Activated CD4-positive, alpha-beta T cell treated with anti-CD3 and anti-CD28 coated beads for 36 hours (primary cell): ENCODE measurements at places on chromosomes 6 and 20.

DNA sequence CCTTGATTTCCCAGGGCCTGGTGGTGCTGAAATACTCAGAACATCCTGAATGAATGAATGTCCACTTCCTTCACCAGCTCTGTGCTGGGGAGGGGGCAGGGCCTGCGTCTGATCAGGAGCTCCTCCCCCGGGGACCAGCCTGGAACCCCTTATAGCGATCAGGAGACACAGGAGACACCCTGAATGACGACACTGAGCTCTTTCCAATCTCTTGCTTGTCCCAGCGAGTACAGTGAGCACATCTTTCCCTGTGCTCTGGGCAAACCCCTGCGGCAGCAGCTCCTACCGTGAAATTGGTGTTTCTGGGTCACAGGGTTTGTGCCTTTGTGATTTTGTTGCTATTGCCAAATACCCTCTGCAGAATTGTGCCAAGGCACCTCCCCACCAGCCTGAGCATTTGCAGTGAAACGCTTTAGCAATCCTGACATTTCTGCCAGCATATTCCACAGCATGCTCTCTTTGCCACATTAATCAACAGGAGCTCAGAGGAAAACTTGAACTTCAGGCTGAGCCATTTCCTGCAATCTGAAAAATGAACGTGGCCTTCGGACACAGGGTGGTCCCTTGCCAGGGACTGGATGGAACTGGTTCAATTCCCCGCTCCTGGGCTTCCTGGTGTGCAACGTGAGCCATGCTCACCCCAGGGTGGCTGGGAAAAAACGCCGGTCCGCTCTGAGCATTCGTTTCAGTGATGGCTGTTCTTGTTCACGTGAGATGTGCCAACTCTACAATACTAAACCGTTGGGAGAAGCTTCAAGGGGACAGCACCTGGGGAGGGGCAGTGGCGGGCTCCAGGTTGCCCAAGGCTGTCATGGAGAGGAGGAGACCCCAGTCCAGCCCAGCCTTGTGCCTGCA lies 23.1 kb upstream of the MRGBP start:
- DNase-seq, result no peak

- no peak for DNase-seq
These were observed 234.6 kb upstream of the ID4 start for GRCh38 chr6:19602434-19603013.

DNA sequence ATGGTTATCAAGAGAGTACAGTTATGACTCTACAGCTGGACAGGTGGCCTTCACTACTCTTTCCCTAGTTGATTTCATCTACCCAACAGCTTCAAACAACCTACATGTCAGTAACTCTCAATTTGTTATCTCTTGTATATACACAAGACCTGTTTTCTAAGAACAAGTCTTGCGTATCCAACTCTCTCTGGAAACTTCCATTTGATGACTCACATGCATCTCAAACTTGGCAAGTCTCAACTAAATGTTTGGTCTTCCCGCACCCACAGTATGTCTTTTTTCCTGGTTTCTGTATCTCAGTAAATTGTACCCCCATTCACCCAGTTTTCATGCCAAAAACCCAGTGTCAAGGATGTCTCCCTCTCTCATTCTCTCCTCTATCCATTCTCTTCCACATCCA lies 97.7 kb downstream of the BTBD9 start:
- no peak for DNase-seq

DNA sequence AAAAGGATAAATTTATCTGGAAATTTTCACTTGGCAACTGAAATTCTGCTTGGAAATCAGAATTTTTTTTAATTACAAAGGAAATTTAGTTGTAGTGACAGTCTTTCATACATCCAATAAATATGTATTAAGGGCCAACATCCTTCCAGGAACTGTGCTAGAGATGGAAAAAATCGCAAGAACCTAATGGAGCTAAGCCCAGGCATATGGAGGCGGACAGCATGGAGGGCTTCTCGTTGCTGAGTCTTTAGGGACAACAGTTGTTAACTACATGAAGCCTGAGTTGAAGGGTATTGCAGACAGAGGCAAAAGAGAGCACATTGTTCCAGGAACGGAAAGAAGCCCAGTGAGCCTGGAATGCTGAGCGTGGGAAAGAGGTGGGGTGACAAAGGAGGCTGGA lies 208.9 kb downstream of the IBTK start:
- no peak for DNase-seq

GRCh38 chr6:127851197-127851596 lies 49.7 kb downstream of the THEMIS start:
- no peak for DNase-seq

- no peak for DNase-seq
These were observed 277.5 kb downstream of the PTPRK start for GRCh38 chr6:128242765-128243403.

DNA sequence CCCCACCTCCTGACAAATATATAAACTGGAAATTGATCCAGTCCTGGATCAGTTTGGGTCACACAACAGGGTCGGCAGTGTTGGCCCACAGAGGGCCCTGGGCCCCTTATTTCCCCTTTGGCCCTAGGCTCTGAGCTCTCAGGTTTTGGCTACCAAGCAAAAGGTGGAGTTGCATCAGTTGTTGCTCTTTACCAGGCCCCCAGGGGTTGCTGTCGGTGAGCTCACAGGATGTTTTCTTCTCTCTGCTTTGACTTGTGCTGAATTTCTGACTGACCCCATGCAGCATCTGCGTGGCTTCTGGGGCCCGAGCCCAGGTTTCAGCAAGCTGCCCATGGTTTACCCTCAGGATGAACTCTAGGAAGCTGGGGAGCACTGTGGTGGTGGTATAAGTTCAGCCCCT lies 44.6 kb downstream of the PPARD start:
- no peak for DNase-seq

GRCh38 chr20:7993238-7993637 lies 26.3 kb downstream of the TMX4 start:
- DNase-seq, result no peak

DNA sequence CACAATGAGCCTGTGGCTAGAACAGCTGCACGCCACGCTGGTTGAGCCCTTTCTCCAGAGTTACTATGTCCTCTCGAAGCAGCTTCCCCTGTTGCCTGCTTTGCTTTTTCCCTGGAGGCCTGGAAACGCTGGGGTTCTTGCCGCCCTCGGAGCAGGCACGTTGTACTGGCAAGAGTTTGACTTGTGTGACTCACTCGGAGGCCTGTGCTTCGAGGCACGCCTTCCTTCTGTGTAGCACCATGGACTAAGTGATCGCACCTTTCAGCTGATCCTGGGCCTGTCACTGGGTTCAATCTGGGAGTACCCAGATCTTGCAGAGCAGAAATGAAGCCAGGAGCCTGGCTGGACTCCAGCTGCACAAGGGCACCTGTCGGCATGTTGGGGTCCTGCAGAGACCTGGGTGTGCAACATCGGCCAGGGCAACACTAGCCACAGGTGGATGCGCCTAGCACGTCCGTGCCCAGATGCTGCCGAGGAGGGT lies 5.2 kb downstream of the INSM1 start:
- no peak for DNase-seq

- DNase-seq, result no peak
These were observed 28.3 kb downstream of the NPEPL1 start for GRCh38 chr20:58720890-58721289.

- peak; percentile 42 for DNase-seq
These were observed 10.1 kb downstream of the SAMHD1 start for GRCh38 chr20:36941401-36941835.

DNA sequence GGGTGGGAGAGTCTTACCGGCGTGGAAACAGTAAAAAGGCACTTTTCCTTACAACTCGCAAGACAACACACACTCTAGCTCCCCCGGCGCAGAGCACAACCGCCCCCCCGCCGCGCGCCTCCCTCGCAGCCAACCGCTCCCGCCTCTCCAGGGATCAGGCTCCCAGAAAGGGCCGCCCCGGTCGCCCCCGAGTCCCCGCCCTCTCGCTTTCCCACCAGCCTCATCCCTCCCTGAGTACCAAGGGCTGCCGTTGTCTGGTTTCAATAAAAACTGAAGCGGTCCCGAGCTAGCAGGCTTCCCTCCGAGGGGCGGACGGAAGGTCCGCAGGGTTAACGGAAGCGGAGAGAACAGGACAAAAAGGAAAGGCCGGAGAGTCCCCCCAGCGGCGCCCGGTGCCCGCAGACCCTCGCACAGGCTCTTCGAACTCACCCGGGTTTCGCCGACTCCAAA lies 804 bp downstream of the ELOVL5 start:
- peak; percentile 74 for DNase-seq

DNA sequence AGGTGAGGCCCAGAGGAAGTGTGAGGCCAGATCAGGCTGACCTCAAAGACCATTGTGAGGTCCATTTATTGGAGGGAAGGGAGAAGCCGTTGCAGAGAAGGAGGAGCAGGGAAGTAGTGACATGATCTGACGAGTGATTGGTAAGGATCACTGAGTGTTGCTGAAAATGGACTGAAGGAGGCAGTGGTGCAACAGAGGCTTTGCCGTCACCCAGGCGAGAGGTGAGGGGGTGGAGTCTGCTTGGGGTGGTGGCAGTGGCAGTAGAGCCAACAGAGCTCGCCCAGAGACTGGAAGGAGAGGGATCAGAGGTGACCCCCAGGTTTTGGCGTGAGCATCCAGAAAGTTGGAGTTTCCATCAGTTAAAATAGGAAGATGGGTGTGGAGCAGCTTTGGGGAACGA lies 67.9 kb upstream of the CLDN20 start:
- DNase-seq, result peak; percentile 16

- peak; percentile 74 for DNase-seq
These were observed 7.1 kb upstream of the TCP11 start for GRCh38 chr6:35148167-35148741.

DNA sequence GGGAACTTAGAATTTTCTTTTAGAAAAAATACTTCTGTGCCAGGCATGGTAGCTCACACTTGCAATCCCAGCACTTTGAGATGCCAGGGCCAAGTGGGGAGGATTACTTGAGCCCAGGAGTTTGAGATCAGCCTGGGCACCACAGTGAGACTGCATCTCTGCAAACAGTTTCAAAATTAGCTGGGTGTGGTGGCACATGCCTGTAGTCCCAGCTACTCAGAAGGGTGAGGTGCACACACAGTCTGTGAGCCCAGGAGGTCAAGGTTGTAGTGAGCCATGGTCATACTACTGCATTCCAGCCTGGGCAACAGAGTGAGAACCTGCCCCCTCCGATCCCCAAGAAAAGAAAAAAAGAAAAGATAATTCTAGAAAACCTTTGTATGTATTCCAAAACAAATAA lies 346.0 kb upstream of the KCNQ5 start:
- DNase-seq, result no peak

DNA sequence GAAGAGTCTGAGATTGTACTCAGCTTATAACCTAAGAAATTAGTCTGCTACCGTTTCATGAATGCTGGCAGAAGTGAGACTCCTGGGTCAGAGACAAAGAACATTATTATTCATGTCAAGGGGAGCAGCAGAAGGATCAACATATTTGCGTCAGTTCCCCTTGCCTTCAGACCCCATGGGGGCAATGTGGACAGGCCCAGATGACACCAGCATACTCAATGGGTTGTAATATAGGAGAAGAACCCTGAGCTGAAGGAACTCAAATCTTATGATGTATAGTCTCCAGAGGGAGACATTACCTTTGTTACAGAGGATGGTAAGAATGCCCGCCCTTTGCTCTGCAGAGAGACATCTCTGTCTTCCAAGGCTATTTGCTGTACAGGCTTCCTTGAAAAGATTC lies 384.4 kb downstream of the EPM2A start:
- no peak for DNase-seq

DNA sequence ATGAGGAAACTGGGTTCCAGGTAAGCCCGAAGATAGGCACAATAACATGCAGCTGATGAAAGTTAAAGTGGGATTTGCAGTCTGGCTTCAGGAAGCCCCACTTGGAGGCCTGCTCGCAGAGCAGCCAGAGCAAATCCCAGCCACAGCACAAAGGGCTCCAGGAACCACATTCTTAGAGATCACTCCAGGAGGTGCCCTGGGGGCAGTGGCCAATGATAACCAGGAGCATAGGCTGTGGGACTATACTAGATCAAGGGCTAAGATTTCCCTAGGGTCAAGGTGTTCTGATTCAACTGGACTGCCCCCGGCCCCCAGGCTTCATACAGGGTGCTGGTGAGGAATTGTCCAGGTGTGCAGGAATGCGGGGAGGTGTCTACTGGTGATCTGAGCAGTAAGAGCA lies 133.9 kb upstream of the PTPRT start:
- DNase-seq, result no peak

GRCh38 chr6:84568971-84569370 lies 195.4 kb downstream of the TBX18 start:
- DNase-seq, result no peak

GRCh38 chr20:12306107-12306506 lies 388.4 kb downstream of the BTBD3 start:
- no peak for DNase-seq

GRCh38 chr20:45095805-45096238 lies 5.1 kb downstream of the KCNS1 start:
- DNase-seq, result peak; percentile 76

- peak; percentile 82 for DNase-seq
These were observed 70.2 kb downstream of the HFE start for GRCh38 chr6:26157251-26158075.

- DNase-seq, result no peak
These were observed 92.9 kb upstream of the SYNDIG1 start for GRCh38 chr20:24376311-24377099.

DNA sequence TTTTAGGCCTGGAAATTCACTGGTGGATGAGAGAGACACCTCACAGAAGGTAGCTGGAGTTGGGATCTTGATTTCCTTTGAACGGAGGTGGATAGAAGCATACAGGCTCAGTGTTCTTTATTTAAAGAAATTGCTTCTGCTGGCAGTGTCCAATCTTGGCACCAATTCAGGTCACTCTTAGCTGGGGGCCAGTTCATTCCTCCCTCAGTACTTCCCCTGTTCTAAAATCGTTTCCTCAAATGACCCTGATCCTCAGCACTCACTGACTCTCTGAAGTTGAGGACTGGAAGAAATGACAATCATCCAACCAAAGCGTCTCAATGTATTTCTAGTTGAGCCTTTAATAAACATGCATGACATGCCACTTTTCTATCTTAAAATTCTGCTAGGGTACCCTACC lies 472.5 kb upstream of the BTBD3 start:
- DNase-seq, result no peak

DNA sequence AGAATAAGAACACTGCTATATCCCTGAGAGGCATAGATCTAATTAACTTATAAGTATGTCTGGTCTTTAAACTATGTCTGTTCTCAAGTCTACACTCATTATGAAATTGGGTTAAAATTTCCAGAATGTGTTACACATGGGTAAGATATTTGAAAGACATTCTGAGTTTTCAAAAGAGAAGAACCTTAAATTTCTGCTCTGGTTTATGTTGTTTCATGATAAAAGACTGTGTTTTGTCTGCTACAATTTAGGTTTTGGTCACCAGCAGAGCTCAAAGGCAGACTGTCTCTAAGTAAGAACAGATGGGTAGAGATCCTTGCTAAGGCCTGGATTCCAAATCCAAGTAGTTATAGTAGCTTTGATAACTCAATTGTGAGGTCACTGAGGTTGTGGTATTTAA lies 6.0 kb downstream of the STMND1 start:
- no peak for DNase-seq
